AG08396 (cell line): ENCODE measurements at places on chromosomes 1 and 21.

DNA sequence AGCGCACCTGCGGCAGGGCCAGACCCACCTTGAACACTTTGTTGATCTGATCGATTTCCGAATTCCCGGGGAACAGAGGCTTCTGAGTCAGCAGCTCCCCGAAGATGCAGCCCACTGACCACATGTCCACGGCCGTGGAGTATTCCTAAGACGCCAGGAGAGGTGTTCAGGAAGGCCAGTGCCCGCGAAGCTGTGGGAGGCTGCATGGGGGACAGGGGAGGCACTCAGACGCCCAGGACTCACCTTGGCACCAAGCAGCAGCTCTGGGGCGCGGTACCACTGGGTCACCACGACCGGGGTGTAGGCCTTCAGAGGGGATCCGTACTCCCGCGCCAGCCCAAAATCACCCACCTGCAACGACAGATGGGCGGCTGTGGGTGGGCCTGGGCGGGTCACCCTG, 11.2 kb upstream of the SLC35E2B start:
- no peak for DNase-seq

DNA sequence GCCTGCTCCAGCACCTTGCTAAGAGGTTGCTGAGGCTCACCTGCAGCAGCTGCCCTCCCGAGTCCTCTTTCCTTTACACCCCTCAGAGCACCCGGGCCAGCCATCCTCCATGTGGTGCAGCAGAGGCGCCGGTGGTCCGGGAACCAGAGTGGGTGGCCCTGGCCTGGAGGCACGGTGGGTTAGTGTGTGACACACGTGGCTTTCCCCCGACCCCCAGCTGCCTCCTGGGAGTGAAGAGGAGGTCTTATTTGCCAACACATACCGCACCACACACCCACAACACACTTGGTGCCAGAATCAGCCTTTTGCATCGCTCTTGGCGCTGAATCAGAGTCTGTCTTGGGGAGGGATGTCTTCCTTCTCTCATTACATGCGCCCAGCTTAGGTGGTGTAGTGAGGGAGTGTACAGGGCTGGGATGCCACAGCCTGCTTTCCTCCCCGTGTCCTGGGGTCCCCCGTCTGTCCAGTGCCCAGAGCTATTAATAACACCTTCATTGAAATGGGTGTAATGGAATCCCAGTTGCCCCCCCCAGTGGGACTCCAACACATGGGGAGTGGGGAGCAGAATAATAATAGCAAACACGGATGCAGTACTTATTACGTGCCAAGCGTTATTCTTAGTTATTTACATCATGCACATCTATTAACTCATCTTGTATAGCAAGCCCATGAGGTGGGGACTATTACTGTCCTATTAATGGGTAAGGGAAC, 38.2 kb downstream of the MAPKAPK2 start:
- DNase-seq: no peak

- DNase-seq: no peak
These were observed 132.5 kb upstream of the LYPLAL1 start for GRCh38 chr1:219041141-219041540.

- DNase-seq: no peak
These were observed 86.8 kb downstream of the PHTF1 start for GRCh38 chr1:113672491-113672890.

- DNase-seq: no peak
These were observed 86.0 kb downstream of the MATN1 start for GRCh38 chr1:30637183-30637980.

- DNase-seq: peak; percentile 44
These were observed 12.6 kb downstream of the DAB1 start for GRCh38 chr1:57411262-57411661.

- peak; percentile 36 for DNase-seq
These were observed 2.5 kb downstream of the LBR start for GRCh38 chr1:225425201-225425786.

GRCh38 chr21:28704746-28705145, 287.9 kb downstream of the LTN1 start:
- DNase-seq: no peak

DNA sequence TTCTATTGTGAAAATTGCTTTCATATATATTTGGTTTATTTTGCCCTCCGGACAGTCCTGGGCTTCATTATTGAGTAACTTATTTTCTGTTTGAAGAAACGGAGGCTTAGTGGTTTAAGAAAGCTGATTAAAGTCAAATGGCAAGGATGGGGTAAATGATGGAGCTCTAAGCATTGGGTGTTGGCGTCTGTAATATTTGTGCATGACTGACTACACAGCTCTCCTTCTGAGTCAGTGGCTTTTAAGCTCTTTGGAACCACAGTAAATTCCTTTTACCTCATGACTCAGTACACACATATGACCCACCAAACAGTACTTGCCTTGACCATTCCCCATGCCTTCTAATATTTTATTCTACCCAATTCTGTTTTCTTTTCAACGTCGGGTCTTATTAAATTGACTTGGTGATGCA, 21.0 kb downstream of the B3GALT5 start:
- DNase-seq: peak; percentile 86

GRCh38 chr1:52400131-52400530, 4.1 kb downstream of the ORC1 start:
- DNase-seq: no peak
